ENCODE measurements at places on chromosomes 4 and X.
A peak's percentile ranks its signal among the peaks of the same experiment; 100 is the strongest.

GRCh38 chr4:118265312-118266144 is 87.3 kb downstream of the PRSS12 start:
- DNase-seq, result no peak

DNA sequence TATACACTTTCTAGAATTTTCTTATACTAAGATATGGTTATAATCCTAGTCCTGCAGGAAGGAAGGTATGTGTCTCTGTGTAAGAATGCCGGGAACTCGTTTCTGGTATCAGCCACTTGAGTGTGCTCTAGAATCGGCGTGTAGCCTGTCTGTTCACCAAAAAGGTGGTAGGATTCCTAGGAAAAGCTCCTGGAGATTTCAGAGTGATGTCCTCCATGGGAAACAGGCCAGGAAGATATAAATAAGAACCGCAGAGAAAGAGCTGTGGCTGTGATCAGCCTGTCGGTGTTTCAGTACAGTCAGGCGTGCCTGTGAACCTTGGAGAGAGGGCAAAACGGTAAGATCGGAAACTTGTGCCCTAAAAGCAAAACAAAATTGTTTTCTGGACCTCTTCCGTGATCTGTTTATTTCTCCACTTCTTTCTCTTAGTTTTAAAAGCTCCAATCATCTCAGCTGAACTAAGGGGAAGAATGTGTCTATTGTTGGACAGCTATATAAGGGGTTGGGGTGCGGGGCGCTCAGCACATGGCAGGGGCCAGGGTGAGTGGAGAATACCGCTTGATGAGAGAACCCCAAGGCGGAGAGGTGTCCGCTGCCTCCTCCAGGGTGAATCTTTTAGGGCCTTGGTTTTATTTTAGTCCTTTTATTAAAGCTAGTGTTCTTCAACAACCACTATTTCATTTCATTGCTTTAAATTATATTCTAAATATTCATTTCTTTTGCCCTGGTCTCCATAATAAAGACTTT is 303.8 kb upstream of the TENM3 start:
- no peak for DNase-seq

DNA sequence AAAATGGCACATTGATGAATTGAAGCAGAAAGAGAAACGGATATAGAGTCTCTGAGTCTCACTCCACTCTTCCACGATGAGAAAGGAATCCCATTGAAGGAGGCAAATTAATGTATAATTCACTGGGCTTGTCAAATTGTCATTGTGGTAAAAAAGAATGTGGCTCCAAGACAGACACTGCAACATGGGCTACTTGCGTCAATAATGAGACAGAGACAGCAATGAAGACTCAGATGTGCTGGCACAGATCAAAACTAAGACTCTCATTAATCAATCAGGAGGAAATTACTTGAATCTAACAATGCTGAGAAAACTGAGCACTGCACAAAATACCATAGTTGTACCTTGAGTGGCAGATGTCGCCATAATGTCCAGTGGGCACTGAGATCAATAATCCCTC is 1485.5 kb downstream of the TECRL start:
- no peak for DNase-seq

- no peak for DNase-seq
Observed at GRCh38 chr4:78534286-78534955, 17.1 kb upstream of the ANXA3 start.

- DNase-seq, result no peak
Observed at GRCh38 chr4:13849778-13850177, 222.3 kb upstream of the BOD1L1 start.

DNA sequence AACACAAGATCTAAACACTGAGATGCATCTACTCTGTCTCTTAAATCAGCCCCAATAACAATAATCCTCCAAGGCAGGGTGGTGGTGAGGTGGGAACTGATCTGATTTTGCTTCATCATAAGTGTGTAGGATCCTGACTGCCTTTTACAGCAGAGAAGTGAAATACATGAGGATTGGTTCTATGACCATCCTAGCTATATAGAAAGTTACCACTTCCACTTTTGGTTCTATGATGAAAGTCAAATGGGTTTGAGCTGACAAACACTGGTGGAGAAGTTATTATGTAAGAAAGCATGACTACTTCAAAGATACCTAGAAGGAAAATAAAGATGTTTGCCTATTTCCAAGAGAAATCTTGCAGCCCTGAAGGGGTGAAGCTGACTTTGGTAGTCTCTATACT is 181.6 kb downstream of the NKX6-1 start:
- no peak for DNase-seq

DNA sequence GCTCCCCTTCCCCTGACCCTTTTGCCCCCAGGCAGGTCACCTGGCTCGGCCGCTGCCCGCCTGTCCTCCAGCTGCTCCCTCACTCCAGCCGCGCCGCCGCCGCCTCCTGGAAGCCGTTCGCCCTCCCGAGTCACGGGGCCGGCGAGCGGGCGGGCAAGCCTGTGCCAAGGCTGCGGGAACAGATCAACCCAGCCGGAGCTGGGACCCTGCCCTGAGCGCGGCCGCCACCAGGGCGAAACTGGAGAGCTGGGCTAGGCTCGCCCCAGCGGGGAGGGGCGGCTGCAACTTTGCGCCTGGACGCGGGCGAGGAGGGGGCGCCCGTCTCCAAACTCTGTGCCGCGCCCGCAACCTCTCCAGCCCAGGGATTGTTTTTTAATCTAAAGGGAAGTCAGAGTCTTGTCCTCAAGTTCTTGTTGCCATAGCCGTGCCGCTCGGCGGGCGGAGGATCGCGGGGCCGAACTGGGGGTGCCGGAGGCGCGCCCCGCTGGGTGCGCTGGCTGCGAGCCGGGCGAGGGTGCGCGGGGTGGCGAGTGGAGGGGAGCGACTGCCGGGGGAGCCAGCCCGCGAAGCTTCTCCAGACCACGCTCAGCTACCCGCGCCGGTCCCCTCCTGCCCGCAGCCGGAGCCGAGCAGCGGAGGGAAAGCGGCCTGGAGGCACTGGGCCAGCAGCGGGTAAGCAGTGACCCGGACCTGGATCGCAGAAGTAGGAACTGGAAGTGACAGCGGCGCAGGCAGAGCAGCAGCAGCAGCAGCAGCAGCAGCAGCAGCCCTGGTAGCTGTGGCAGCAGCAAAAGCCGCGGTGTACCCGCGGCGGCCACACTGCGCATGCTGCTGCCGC is 13.4 kb downstream of the ARHGEF6 start:
- peak; percentile 65 for DNase-seq
